Erythroblast (primary cell): ENCODE measurements at places on chromosomes 1 and 21.

GRCh38 chr1:101408212-101409042, 171.6 kb downstream of the S1PR1 start:
- DNase-seq, result no peak

- DNase-seq, result no peak
Measured at GRCh38 chr21:46243960-46244361, 15.4 kb upstream of the LSS start.

GRCh38 chr1:194341587-194341986, 1155.2 kb upstream of the B3GALT2 start:
- no peak for DNase-seq

DNA sequence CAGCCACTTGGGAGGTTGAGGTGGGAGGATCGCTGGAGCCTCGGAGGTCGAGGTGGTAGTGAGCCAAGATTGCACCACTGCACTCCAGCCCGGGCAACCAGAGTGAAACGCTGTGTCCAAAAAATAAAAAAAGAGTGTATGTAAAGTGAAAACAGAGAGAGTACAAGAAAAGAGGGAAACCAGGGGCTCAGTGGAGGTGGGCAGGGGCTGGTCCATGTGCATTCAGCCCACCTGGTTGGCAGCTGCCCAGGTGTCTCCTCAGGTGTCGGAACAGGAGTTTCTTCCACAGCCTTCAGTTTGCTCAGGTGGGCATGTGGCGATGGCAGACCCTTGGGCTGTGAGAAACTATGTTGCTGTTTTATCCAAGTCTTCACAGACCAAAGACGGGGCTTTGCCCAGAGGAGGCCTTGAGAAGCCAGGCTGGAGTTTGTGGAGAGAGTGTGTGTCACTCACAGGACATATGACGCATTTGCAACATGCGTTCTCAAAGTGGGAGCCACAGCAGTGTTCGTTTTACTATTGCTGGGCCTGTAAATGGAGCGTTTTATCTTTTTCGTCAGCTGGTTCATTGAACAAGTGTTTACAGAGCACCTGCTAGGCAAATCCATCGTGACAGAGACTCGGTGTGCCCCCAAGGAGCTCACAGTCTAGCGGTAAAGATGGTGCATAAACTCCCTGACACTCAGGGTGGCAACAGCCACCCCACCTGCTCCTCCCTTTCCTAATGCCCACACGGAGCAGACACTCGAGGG, 22.4 kb upstream of the SAMD11 start:
- no peak for DNase-seq

DNA sequence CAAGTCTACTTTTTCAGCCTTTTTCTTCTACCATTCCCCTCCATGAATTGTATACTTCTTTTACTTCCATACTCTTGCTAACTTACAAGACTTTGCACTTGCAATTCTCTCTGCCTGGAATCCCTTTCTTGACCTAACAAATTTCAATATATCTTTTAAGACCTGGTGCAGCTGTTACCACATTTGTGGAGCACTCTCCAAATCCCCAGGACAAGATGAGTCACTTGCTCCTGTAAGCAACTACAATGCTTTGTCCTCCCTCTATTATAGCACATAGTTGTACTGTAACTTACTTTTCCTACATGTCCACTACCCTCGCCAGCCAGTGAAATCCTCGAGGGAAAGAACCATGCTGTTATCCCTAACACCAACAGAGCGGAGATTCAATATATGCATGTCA, 43.1 kb downstream of the WARS2 start:
- no peak for DNase-seq

DNA sequence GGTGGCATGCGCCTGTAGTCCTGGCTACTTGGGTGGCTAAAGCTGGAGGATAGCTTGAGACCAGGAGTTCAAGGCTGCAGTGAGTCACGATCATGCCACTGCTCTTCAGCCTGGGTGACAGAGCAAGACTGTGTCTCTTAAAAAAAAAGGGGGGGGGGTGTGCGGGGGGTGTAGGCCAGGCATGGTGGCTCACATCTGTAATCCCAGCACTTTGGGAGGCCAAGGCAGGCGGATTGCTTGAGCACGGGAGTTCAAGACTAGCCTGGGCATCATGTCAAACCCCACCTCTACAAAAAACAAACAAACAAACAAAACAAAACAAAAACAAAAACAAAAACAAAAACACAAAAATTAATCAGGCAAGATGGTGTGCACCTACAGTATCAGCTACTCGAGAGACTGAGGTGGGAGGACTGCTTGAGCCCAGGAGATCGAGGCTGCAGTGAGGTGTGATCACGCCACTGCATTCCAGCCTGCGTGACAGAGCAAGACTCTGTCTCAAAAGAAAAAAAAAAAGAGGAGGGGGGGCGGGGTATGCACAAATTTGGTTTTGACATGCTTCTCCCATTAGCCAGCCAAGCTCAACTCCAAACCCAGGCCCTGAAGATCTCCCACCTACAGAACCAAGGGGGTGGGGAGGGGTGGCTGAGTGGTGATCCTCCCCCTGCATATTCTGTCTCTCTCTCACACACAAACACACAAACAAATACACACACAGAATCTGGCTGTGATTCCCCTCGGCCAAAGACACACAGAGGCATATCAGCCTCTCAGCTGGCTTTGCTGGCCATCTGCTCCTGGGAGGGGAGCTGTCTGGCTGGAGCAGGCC, 3.1 kb downstream of the PTAFR start:
- peak; percentile 49 for DNase-seq

GRCh38 chr1:103110701-103111100, 2.4 kb upstream of the COL11A1 start:
- no peak for DNase-seq

GRCh38 chr1:230972855-230973271, 5.8 kb downstream of the TTC13 start:
- DNase-seq, result no peak

GRCh38 chr1:195958131-195958530, 650.1 kb downstream of the KCNT2 start:
- DNase-seq, result no peak

- no peak for DNase-seq
Measured at GRCh38 chr1:59081795-59082194, 215.1 kb upstream of the FGGY start.

DNA sequence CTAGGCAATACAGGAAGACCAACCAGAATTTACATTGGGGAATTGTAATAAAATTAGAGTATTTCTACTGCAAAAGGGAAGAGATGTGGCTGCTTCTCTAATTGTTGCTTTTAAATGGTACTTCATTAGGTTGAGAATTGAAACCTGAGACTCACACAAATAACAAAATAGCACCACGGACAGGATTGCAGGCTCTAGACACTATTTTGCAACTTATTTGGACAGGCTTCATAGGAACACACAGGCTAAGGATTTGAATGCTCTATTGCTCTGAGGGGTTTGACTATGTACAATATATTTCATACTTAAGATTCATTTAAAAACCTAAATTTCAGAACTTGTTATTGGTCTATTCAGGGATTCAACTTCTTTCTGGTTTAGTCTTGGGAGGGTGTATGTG, 79.6 kb downstream of the ATP1B1 start:
- no peak for DNase-seq

DNA sequence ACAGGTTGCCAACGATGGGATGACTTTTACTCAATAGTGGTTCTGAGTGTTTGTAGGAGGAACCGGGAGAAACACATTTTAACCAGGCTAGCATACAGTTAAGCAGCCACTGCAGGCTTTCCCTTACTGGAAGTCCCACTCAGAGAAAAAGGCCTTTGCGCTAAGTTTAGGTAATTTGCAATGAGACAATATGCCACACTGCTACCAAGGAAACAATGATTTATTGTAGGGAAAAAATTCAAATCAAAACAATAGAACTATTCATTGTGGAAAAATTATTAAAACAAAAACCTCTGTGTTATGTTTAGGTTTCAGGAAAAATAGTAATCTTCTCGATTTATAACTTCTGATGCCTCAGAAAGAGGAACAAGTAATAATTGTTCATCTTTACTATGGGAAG, 51.4 kb upstream of the CR2 start:
- DNase-seq, result no peak

DNA sequence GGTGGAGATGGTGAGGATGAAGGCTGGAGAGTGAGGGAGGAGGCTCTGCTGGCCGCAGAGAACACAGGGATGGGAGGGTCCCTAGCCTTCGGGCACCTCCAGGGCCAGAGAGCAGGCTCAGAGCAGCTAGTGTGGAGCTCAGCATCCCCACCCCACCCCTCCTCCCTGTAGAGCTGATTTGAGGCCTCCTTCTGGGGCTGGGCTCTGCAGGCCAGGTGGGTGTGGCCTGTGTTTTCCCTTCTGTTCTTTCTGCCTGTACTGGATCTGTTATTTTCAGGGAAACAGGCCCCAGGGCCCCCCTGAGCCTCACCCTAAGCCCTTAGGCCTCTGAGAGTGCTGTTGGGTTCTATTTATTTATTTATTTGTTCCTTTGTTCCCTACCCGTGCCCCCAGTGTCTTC, 44.8 kb downstream of the TMCC2 start:
- peak; percentile 50 for DNase-seq

DNA sequence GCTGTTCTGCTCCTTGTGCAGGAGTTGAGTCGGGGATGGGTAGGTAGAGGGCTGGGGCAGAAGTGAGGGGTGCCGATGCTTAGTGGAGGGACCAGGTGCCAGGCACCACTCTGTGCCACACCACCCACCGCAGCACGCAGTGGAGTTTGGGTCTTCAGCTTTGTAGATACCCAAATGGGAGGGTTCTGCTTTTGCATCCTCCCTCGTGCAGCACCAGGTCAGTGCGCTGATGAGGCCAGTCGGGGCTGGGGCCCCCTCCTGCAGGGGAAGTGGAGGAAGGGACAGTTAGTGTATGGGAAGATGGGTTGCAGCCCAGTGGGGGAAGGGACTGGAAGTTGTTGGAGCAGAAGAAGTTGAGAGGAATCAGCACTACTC, 244.0 kb downstream of the RHOU start:
- no peak for DNase-seq

DNA sequence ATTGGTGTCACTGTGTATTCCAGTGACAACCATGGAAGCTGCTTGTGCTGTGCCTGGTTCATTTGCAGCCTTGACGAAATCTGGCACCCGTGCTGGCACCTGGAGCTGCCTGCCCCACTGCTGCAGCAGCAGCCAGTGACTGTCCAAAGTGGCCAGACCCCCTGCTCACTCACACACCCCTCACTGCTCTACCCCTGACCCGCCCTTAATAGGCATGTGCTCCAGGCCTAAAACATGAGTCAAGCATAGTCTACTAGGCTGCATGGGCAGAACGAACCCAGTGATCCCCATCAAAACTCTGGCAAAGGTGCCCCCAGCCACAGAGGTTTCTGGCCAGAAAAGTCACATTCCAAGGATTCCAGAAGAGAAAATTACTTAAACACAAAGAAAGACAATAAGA, 7.7 kb downstream of the PRAMEF1 start:
- DNase-seq, result no peak

GRCh38 chr1:208178091-208178529, 66.1 kb downstream of the PLXNA2 start:
- no peak for DNase-seq

GRCh38 chr1:7769673-7770412, 1.3 kb upstream of the VAMP3 start:
- DNase-seq, result no peak

DNA sequence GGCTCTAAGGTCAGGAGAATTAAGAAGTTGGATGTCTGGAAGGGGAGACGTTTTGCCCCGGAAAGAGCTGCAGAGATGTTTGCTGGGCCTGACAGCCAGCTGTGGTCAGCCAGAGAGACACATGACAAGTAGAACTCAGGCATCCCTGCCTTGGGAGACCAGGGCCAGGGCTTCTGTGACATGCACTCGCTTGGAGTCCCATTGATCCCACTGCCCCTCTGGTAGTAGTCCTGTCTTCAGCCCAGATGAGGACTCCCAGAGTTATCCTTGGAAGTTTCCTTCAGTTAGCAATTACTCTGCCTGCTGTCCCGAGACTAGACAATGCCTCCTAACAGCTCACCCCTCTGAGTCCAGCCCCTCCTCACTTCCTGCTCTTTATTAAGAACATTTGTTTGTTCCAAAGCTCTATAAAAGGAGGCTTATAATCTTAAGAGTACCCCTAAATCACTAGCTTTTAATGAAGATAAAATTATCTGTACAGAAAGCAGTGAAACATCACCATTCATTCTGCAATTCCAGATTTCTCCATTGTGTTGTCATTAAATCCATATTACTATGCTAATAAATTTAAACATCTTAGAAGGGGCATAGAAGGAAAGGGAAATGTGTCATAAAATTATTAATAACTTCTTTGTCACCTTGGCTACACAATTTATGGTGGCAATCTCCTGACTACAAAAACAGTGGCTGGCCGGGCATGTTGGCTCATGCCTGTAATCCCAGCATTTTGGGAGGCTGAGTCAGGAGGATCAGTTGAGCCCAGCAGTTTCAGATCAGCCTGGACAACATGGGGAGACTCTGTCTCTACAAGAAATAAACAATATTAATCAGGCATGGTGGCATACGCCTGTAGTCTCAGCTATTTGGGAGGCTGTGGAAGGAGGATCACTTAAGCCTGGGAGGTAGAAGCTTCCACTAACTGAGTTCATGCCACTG, 94.2 kb downstream of the KCNK1 start:
- DNase-seq, result no peak

DNA sequence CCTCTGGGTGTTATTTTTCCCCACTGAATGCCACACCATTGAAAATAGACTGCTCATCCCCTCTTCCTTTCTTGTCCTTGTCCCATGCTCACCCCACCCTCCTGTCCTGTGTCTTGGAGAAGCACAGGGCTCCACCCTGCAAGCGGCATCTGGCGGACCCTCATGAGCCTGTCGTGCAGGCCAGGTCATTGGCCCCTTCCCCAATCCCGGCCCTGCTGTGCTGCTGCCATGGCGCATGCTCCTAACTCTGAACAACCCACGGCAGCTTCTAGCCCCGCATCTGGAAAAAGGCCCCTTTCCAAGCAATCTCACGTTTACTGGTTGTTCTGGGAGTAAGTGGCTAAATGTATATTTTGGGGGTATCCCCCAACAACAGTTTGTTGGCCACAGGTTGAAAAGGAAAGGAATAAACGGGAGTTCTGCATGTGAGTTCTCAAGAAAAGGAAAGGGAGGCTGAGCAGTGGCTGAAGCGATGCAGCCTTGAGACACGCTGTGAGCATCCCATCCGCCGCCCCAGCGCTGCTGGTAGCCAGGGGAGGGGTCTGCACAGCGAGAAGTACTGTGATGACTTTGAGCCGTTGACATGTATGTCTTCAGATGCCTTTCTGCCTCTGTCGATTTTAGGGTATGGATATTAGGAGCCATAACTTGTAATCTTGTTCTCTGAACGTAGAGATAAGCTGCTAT, 16.3 kb downstream of the AGMAT start:
- no peak for DNase-seq
